CD4-positive, alpha-beta memory T cell (primary cell): ENCODE measurements at places on chromosomes 1 and 21. TPM values are rescaled to one million over a fixed set of nuclear protein-coding genes. Genes with fewer than 3 reads are reported as not detected.

DNA sequence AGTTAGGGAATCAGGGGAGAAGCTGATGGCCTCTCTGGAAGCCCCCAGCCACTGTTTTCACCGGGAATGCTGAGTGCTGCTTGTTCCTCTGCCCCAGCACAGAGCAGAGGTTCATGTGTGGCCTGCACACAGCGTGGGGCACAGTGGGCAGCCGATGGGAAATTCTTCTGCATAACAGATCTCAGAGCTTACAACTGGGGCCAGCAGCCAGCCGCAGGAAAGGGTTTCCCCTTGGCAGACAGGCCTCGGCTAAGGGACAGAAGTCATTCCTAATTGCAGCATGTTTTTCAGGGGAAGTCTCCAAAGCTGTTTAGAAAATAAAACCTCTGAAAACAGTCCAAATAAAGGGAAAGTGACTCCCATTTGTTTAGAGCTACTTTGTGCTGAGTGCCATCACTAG, 22.6 kb downstream of the HMGB4 start:
- peaks cover 5% of the 10 kb centered on the region for H3K27me3 ChIP-seq
- no peaks in the 10 kb centered on the region for H3K36me3 ChIP-seq
- no peak for DNase-seq
- no peak overlapping the region for H3K27ac ChIP-seq
- no peaks in the 10 kb centered on the region for H3K4me1 ChIP-seq
- no peak overlapping the region for H3K4me3 ChIP-seq

The LRRC38 gene
- total RNA-seq, result not detected

GRCh38 chr1:246178717-246179311, 328.3 kb downstream of the SMYD3 start:
- no peak overlapping the region for H3K4me3 ChIP-seq
- no peak for DNase-seq
- H3K4me1 ChIP-seq, result no peaks in the 10 kb centered on the region
- H3K27ac ChIP-seq, result no peak overlapping the region

The FMO4 gene
- total RNA-seq, result 3.6 TPM

DNA sequence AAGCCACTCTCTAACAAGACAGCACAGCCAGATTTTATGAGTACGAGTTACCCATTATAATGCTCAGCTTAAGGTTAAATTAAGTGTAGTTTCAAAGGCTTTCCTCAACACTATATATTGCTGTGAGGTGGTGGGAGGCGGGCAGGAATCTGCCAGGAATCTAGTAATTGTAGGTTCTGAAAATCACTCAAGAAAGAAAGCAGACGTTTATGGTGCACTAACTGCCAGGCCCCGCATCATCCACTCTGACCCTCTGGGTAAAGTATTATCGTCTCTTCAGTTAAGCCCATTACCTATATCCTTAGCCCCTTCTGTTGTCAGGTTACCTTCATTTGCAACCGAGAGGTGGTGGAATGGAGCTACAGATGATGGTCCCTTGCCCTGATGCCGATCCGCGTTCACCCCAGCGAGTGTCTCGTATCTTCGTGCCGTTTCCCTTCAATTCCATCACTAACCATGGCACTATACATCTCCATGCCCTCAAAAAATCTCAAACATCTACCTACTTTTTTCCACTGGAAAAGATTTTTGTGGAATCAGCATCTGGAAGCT, 12.4 kb downstream of the HMGN1 start:
- no peak overlapping the region for H3K27ac ChIP-seq
- H3K4me1 ChIP-seq, result no peaks in the 10 kb centered on the region
- no peaks in the 10 kb centered on the region for H3K27me3 ChIP-seq
- peaks cover 2% of the 10 kb centered on the region for H3K36me3 ChIP-seq
- no peak overlapping the region for H3K4me3 ChIP-seq
- no peak for DNase-seq

DNA sequence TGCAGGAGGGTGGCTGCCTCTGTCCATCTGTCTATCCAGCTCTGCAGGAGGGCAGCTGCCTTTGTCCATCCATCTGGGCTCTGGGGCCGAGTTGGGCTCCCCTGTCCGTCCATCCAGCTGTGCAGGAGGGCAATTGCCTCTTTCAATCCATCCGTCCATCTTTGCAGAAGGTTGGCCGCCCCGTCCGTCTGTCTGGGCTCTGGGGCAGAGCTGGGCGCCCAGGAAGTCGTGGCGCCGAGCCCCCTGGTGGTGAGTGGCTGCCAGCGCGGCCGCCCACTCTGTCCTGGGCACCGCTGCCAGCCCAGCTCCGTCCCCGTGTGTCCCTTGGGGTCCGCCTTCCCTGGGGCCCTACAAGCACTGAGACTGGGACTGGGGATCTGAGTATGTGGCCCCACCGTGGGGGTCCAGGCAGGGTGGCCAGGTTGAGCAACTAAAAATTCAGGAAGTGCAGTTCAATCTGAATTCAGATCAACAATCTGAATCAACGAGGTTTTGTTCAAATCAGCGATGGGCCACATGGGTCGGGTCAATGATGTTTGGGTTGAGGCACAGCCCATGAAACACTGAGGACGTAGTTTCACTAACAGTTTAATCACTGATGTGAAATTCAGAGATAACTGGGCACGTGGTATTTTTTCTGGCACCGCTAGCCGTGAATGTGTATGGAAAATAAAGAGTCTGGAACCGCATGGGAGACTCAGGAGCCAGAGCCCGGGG, 99.1 kb upstream of the ACTRT2 start:
- H3K36me3 ChIP-seq, result no peaks in the 10 kb centered on the region
- H3K27me3 ChIP-seq, result no peaks in the 10 kb centered on the region
- no peak overlapping the region for H3K27ac ChIP-seq
- peak; percentile 20 for DNase-seq
- H3K4me1 ChIP-seq, result no peaks in the 10 kb centered on the region

GRCh38 chr1:109974191-109974590, 10.4 kb upstream of the AHCYL1 start:
- H3K36me3 ChIP-seq, result no peaks in the 10 kb centered on the region
- H3K27ac ChIP-seq, result no peak overlapping the region
- no peak overlapping the region for H3K4me3 ChIP-seq
- no peaks in the 10 kb centered on the region for H3K27me3 ChIP-seq
- no peaks in the 10 kb centered on the region for H3K4me1 ChIP-seq
- DNase-seq, result no peak

The RIPPLY3 gene
- total RNA-seq, result not detected

The SZT2 gene
- 135 TPM for total RNA-seq

The SELP gene
- total RNA-seq, result 1.9 TPM

DNA sequence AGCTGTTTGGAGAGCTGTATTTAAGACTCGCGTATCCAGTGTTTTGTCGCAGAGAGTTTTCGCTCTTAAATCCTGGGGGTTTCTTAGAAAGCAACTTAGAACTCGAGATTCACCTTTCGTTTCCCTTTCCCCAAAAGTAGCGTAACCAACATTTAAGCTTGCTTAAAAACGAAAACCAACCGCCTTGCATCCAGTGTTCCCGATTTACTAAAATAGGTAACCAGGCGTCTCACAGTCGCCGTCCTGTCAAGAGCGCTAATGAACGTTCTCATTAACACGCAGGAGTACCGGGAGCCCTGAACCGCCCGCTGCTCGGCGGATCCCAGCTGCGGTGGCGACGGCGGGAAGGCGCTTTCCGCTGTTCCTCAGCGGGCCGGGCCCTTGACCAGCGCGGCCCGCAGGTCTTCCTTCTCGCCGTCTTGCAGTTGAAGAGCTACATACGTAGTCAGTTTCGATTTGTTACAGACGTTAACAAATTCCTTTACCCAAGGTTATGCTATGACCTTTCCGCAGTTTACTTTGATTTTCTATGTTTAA, 1.9 kb downstream of the OLIG1 start:
- no peak overlapping the region for H3K27ac ChIP-seq
- no peaks in the 10 kb centered on the region for H3K36me3 ChIP-seq
- peaks cover 35% of the 10 kb centered on the region for H3K27me3 ChIP-seq
- no peak for DNase-seq
- H3K4me3 ChIP-seq, result peak overlapping the region; percentile 36

- peak; percentile 83 for DNase-seq
- peak overlapping the region; percentile 28 for H3K4me3 ChIP-seq
- no peaks in the 10 kb centered on the region for H3K27me3 ChIP-seq
- peaks cover 82% of the 10 kb centered on the region for H3K4me1 ChIP-seq
- peaks cover 22% of the 10 kb centered on the region for H3K36me3 ChIP-seq
These were observed 20.9 kb upstream of the NCMAP start for GRCh38 chr1:24535021-24535424.

DNA sequence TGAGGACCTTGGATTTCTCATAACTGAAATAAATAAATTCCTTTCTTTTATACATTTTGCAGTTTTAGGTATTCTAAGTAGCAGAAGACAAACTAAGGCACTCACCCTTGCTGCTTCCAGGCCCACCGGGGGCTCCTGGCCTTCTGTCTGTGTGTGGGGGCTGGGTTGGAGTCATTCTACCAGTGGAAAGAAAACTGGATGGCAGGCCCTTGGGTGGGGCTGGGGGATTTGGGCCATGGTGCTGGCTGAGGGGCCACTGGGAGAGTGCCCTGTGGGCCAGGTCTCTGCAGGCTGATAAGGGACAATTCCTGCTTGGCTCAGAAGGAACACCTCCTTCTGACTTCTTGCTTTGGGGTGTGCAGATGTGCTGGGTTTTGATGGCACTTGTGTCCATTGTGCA, 54.0 kb upstream of the CSF3R start:
- DNase-seq, result no peak
- peaks cover 5% of the 10 kb centered on the region for H3K27me3 ChIP-seq
- no peak overlapping the region for H3K27ac ChIP-seq
- no peak overlapping the region for H3K4me3 ChIP-seq
- H3K36me3 ChIP-seq, result no peaks in the 10 kb centered on the region
- no peaks in the 10 kb centered on the region for H3K4me1 ChIP-seq

- peak overlapping the region; percentile 44 for H3K27ac ChIP-seq
- peaks cover 24% of the 10 kb centered on the region for H3K4me1 ChIP-seq
- H3K36me3 ChIP-seq, result no peaks in the 10 kb centered on the region
These were observed 393 bp downstream of the ELAPOR1 start for GRCh38 chr1:109114342-109114674.

- H3K4me3 ChIP-seq, result no peak overlapping the region
- no peak overlapping the region for H3K27ac ChIP-seq
- no peaks in the 10 kb centered on the region for H3K36me3 ChIP-seq
- peaks cover 14% of the 10 kb centered on the region for H3K4me1 ChIP-seq
These were observed 1.9 kb downstream of the RIMS3 start for GRCh38 chr1:40663324-40664166.

GRCh38 chr1:32197074-32197473, 3.3 kb upstream of the CCDC28B start:
- H3K4me1 ChIP-seq, result peaks cover 58% of the 10 kb centered on the region
- no peak overlapping the region for H3K4me3 ChIP-seq
- H3K27ac ChIP-seq, result no peak overlapping the region
- H3K27me3 ChIP-seq, result no peaks in the 10 kb centered on the region

DNA sequence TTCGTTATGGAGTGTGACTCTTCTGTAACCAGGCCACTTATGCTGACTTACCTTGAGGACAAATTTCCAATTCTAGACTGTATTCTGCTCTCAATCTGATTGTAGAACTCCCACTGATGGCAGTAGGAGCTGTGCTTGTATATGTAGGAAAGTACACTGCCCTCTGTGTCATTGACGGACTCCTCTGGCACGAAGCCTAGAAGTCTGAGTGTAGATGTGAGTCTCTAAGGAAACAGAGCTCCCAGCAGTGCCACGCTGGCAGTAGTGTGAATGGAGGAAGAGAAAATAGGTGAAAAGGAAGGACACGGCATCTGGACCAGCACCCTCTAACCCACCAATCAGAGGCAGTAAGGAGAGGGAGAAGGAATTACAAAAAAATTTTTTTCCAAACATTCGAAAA, 130.4 kb upstream of the ADGRL2 start:
- H3K36me3 ChIP-seq, result no peaks in the 10 kb centered on the region
- no peak overlapping the region for H3K4me3 ChIP-seq
- H3K4me1 ChIP-seq, result no peaks in the 10 kb centered on the region
- H3K27ac ChIP-seq, result no peak overlapping the region
- no peak for DNase-seq

- H3K4me1 ChIP-seq, result no peaks in the 10 kb centered on the region
- no peak overlapping the region for H3K27ac ChIP-seq
- H3K27me3 ChIP-seq, result no peaks in the 10 kb centered on the region
- H3K36me3 ChIP-seq, result no peaks in the 10 kb centered on the region
These were observed 56.3 kb downstream of the POU2F1 start for GRCh38 chr1:167276969-167277368.

- no peak for DNase-seq
- H3K4me3 ChIP-seq, result no peak overlapping the region
- H3K27me3 ChIP-seq, result no peaks in the 10 kb centered on the region
- no peak overlapping the region for H3K27ac ChIP-seq
- peaks cover 11% of the 10 kb centered on the region for H3K4me1 ChIP-seq
These were observed 61.6 kb upstream of the PRDX6 start for GRCh38 chr1:173415490-173415889.

The ANKRD34A gene
- total RNA-seq, result 2.1 TPM

- no peaks in the 10 kb centered on the region for H3K4me1 ChIP-seq
- no peak overlapping the region for H3K4me3 ChIP-seq
- H3K27ac ChIP-seq, result no peak overlapping the region
- H3K27me3 ChIP-seq, result no peaks in the 10 kb centered on the region
- DNase-seq, result no peak
These were observed 459.4 kb downstream of the NPHP4 start for GRCh38 chr1:5532811-5533210.

DNA sequence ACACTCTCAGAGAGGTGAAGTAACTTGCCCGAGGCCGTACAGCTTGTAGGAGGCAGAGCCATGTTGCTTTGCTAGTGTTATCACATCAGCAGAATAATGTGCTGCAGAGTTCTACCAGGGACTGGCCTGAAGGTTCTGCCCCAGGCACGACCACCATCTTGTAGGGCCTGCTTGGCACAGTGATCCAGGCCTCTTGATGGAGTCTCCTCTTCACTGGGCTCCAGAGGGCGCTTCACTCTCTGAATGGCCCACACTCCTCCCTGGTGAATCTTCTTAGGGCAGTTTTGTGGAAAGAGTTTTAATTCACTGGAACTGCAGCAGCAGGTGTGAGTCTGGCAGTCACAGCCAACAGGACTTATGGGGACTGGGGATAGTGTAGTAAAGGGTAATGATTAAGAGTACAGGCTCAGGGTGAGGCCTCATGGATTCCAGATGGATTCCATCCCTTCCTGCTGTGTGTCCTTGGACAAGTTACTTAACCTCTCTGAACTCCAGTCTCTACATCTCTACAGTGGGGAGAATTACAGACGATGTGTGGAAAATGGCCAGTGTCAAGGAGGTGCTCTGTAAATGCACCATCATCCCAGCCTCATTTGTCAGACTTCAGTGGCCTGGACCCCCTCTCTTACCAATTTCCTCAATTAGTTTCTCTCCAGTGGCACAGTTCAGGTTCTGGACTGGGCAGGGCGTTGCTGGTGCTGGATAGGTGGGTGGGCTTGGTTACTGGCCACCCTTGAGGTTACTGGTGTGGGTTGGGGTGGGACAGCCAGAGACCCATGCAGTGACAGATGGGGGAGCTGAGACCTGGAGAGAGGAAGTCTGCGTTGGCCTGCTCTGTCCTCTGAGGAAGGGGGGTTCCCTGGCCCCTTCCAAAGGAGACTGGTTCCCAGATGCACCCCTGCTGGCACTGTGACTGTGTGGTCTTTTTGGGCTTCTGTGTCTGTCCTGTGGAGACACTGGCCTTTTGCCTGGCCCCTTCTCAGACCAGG, 45.9 kb upstream of the CSF3R start:
- no peak overlapping the region for H3K27ac ChIP-seq

- DNase-seq, result no peak
- no peak overlapping the region for H3K27ac ChIP-seq
- no peaks in the 10 kb centered on the region for H3K27me3 ChIP-seq
- H3K36me3 ChIP-seq, result no peaks in the 10 kb centered on the region
- no peak overlapping the region for H3K4me3 ChIP-seq
- no peaks in the 10 kb centered on the region for H3K4me1 ChIP-seq
These were observed 76.2 kb upstream of the KIAA1614 start for GRCh38 chr1:180836449-180836848.

- no peak overlapping the region for H3K4me3 ChIP-seq
- no peaks in the 10 kb centered on the region for H3K4me1 ChIP-seq
- no peak overlapping the region for H3K27ac ChIP-seq
- no peaks in the 10 kb centered on the region for H3K27me3 ChIP-seq
- DNase-seq, result no peak
These were observed 1302.1 kb upstream of the ADGRL2 start for GRCh38 chr1:80498673-80499072.
